ENCODE measurements at places on chromosomes 2 and 18. TPM values are rescaled to one million over a fixed set of nuclear protein-coding genes. Genes with fewer than 3 reads are reported as not detected.

DNA sequence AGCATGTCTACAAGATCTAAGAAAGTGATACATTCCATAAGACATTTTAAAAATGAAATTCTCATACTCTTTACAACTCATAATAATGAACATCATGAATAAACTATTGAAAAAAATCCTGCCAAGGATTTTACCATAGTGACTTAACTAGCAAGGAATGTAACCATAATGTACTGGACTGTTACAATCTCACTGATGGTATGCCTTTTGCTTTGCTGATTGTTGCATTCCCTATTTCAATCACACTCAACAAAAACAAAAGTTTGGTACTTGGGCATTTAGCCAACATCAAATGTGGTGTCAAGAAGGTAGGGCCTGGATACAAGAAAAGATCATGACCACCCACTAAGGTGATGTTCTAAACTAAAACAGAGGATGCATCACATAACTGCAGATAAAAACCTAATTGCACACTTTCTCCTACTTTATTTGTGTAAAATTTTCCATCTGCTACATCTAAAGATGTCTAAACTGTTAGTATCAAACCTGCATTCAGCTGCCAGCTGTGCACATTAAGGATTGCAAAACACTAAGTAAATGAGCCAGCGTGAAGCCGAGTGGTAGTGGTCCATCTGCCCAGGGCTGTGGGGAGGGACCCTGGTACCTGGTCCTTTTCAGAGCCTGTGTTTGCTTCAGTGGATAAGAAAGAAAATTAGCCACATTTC, 564.4 kb downstream of the ZEB2 start:
- no peaks in the 10 kb centered on the region for H3K36me3 ChIP-seq
- H3K4me3 ChIP-seq, result no peak overlapping the region
- no peak for DNase-seq
- no peak overlapping the region for H3K27ac ChIP-seq

Gene UGT1A10
- total RNA-seq, result 1.0 TPM

DNA sequence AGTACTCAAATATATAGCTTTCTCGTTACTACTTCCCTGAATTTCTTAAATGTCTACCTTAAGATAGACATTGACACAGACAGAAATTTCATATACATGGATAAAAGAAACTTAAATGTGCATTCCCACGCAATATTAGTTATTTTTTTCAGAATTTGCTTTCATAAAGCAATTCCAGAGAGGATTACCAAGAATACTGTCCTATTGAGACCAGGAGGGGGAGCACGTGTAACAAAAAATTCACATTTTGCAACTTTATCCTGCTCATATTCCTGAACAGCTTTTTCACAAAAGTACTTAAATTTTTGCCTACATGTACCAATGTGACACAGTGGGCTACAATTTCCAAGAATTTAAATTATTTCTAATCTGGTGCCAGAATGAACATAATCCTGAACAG, 30.7 kb upstream of the ERCC3 start:
- H3K4me1 ChIP-seq, result no peaks in the 10 kb centered on the region
- no peaks in the 10 kb centered on the region for H3K27me3 ChIP-seq
- no peak overlapping the region for H3K27ac ChIP-seq
- peaks cover 4% of the 10 kb centered on the region for H3K36me3 ChIP-seq
- no peak for DNase-seq

Gene RAB12
- total RNA-seq, result 37.8 TPM

Gene NETO1
- total RNA-seq, result not detected

DNA sequence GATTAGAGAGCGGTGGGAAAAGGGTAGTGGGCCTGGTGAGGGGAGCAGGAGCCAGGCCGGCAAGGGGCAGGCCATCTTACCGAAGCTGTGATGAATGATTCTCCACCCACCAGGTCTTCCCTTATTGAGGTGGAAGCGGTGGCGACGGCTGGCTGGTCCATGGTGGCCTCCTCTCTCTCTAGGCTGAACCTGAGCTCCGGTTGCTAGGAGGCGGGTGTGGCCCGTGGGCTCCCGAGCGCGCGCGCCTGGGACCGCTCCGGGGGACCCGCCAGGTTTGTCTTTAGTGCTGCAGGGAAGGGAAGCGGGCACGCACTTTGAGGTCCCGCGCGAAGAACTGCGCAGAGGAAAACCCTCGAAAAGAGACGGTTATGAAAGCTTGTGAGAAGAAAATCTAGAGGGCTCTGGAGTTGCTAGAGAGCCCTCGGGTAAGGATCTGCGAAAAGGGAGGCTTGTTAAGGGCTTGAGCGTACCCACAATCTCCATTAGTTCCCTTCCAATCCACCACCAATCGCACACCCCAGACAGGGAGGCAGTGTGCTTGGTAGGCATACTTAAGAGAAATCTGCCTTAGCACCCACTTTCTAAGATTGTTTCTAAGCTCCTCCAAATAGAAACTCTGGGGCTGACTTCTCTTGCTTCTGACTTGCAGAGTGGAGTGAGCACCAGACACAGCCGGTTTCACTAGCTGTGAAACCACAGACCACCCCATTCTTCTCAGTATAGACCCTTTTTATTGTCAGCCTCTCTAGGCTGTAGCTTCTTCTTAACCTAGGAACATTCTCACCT, at the start of gene STPG4:
TSS of gene STPG4 (minus strand) at position 218 of the 786 bp plus-strand sequence. CDS start at position 161, 57 bp downstream.
- DNase-seq, result no peak
- peak within 1 kb of the TSS; percentile 77 for H3K27ac ChIP-seq
- no peaks in the 10 kb centered on the region for H3K27me3 ChIP-seq
- H3K4me3 ChIP-seq, result no peak within 1 kb of the TSS
- H3K36me3 ChIP-seq, result peaks cover 5% of the 10 kb centered on the region

Gene IL36RN
- total RNA-seq, result 0.19 TPM

Gene BOLL
- not detected for total RNA-seq

DNA sequence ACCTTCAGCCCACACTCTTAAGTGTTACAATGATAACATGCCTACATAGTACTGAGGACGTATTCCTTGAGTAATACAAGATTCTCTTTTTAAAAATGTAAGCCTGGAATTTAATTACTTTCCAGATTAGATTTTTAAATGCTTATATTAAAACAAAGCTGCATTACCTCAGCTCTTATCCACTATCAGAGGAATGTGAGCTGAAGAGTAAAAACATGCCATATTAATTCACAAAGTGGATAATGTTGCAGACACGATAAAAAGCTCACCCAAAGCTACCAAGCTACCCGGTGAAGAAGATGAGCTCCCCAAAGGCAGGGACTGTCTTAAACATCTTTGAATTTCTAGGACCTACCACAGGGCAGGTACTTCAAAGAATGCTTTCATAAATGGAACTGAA, 107.8 kb downstream of the NOL10 start:
- no peak overlapping the region for H3K27ac ChIP-seq
- H3K36me3 ChIP-seq, result peaks cover 2% of the 10 kb centered on the region
- no peak for DNase-seq
- no peaks in the 10 kb centered on the region for H3K27me3 ChIP-seq

Gene MC2R
- total RNA-seq, result not detected

GRCh38 chr18:59801576-59801975, 98.2 kb upstream of the PMAIP1 start:
- no peak for DNase-seq
- H3K4me3 ChIP-seq, result no peak overlapping the region
- no peaks in the 10 kb centered on the region for H3K36me3 ChIP-seq
- H3K27me3 ChIP-seq, result no peaks in the 10 kb centered on the region
- no peak overlapping the region for H3K27ac ChIP-seq

DNA sequence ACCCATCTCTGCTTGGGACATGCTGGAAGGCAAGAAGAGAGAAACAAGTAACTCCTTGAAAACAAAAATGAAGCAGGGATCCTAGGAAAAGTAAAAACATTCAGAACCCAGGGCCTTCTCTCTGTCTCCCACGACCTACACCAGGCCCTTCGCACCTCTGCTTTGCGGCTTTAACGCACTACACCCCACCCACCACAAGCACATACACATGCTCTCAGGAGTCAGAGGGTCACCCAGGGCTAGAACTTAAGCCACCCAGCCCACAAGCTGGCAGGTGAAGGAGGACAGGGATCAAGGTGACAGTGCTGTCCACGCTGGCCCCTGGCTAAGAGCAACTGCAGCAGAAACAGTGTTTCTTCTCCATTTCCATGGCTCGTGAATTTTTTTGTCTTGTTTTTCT, 72.2 kb downstream of the BCL11A start:
- no peak for DNase-seq

Gene ANKRD62
- not detected for total RNA-seq

DNA sequence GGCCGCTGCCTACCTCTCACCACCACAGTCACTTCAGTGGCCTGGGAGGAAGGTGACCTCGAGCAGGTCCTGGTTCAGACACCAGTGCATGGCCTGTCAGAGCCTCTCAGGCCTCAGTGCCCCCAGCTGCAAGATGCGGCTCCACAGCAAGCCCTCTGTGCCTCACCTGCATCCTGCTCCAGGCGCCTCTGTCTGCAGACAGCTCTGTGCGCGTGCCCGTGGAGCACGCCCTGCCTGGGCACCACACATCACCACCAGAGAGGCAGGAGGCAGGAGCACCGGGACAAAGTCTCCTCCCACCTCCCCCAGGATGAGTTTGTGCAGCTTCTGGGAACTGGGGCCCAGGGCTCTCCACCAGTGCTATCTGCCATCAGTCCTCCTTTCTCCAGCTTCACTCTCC, 98.7 kb downstream of the TFCP2L1 start:
- no peaks in the 10 kb centered on the region for H3K27me3 ChIP-seq
- no peak for DNase-seq
- no peaks in the 10 kb centered on the region for H3K36me3 ChIP-seq
- no peaks in the 10 kb centered on the region for H3K4me1 ChIP-seq
- H3K27ac ChIP-seq, result no peak overlapping the region

Gene SH3RF3
- 1.1 TPM for total RNA-seq

DNA sequence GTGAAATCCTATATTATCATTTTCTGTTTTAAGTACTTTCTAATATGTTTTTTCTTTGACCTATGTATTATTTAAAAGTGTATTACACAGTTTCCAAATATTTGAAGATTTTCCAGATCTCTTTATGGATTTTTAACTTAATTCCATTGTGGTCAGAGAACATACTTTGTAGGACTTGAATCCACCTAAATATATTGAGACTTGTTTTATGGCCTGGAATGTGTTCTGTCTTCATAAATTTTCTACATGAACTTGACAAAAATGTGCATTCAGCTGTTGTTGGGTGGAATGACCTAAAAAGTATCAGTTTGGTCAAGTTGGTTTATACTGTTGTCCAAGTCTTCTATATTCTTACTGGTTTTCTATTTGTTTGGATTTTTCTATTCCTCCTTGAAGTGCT, 33.8 kb upstream of the TMEM247 start:
- no peaks in the 10 kb centered on the region for H3K27me3 ChIP-seq
- no peak for DNase-seq
- no peaks in the 10 kb centered on the region for H3K36me3 ChIP-seq
- H3K27ac ChIP-seq, result no peak overlapping the region
- no peak overlapping the region for H3K4me3 ChIP-seq

DNA sequence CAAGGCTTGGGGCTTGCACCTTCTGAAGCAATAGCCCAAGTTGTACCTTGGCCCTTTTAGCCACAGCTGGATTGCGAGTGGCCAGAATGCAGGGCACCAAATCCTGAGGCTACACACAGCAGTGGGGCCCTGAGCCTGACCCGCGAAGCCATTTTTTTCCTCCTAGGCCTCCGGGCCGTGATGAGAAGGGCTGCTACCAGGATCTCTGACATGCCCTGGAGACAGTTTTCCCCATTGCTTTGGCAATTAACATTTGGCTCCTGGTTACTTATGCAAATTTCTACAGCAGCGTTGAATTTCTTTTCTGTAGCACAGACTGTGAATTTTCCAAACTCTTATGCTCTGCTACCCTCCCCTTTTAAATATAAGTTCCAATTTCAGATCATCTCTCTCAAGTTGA, 54.5 kb downstream of the MOCOS start:
- no peak overlapping the region for H3K4me3 ChIP-seq
- H3K36me3 ChIP-seq, result no peaks in the 10 kb centered on the region
- peaks cover 7% of the 10 kb centered on the region for H3K4me1 ChIP-seq
- DNase-seq, result no peak
- H3K27ac ChIP-seq, result no peak overlapping the region
- no peaks in the 10 kb centered on the region for H3K27me3 ChIP-seq

- no peaks in the 10 kb centered on the region for H3K4me1 ChIP-seq
- no peaks in the 10 kb centered on the region for H3K36me3 ChIP-seq
- H3K4me3 ChIP-seq, result no peak overlapping the region
- no peak overlapping the region for H3K27ac ChIP-seq
- DNase-seq, result no peak
Measured at GRCh38 chr2:4762951-4763376, 929.2 kb upstream of the SOX11 start.

- no peak overlapping the region for H3K4me3 ChIP-seq
- no peaks in the 10 kb centered on the region for H3K4me1 ChIP-seq
Measured at GRCh38 chr2:36516136-36516870, 81.7 kb downstream of the FEZ2 start.

- H3K27me3 ChIP-seq, result no peaks in the 10 kb centered on the region
- no peak overlapping the region for H3K27ac ChIP-seq
- H3K36me3 ChIP-seq, result no peaks in the 10 kb centered on the region
- no peak overlapping the region for H3K4me3 ChIP-seq
Measured at GRCh38 chr2:121187982-121188411, 97.0 kb downstream of the TFCP2L1 start.

Gene ANKRD12
- total RNA-seq, result 36.5 TPM

Gene IL1R1
- 23.5 TPM for total RNA-seq

Gene DLX1
- 1.2 TPM for total RNA-seq

Gene CLEC4F
- total RNA-seq, result not detected

GRCh38 chr2:13006426-13006825, 289.7 kb downstream of the TRIB2 start:
- no peak overlapping the region for H3K27ac ChIP-seq
- DNase-seq, result no peak
- H3K4me1 ChIP-seq, result no peaks in the 10 kb centered on the region
- no peak overlapping the region for H3K4me3 ChIP-seq
- H3K36me3 ChIP-seq, result no peaks in the 10 kb centered on the region

DNA sequence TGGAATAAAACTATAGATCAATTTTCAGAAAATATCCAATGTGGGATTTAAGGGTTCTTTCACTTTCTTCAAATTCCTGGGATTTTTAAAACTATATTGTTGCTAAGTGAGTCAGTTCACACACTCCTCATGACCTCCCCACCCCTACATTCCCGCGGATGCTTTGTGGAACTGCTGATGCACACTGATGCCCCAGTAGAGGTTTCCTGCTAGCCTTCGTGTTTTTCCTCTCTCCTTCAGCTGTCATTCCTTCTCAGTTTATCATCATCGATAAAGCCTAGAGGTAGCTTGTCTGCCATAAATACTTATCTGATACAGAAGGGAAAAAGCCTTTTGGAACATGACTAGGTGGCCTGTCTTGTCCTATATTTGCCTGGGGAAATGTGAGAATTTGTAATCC, 67.4 kb upstream of the GALNT5 start:
- no peaks in the 10 kb centered on the region for H3K36me3 ChIP-seq
- no peaks in the 10 kb centered on the region for H3K4me1 ChIP-seq
- no peak overlapping the region for H3K27ac ChIP-seq

Gene KLHL30
- total RNA-seq, result 0.26 TPM

DNA sequence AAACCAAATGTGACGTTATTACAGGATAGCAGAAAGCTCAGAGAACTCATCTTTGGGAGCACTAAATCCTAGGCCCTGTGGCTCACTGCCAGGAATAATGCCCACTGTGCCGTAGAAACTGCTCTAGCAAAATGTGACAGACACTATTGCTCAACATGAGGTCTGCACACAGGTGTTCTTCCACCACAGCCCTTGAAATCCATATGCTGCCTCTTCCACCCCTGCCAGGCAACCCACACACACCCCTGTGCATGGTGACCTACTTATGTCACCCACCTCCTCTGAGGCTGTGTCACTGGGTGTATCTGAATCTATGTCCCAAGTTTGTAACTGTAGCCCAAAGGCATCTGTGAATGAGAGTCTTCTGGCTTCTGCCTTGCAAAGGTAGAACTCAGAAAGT, 66.1 kb upstream of the MBOAT2 start:
- H3K27me3 ChIP-seq, result no peaks in the 10 kb centered on the region
- H3K4me1 ChIP-seq, result peaks cover 5% of the 10 kb centered on the region
- H3K27ac ChIP-seq, result no peak overlapping the region
- DNase-seq, result no peak
- H3K36me3 ChIP-seq, result no peaks in the 10 kb centered on the region
- no peak overlapping the region for H3K4me3 ChIP-seq
